ENCODE measurements at places on chromosomes 12 and 14. TPM values are rescaled to one million over a fixed set of nuclear protein-coding genes. Genes with fewer than 3 reads are reported as not detected.

The PCED1B gene
- total RNA-seq = 0.89 TPM

The DTX1 gene
- total RNA-seq = 0.75 TPM

The VRTN gene
- not detected for total RNA-seq

The LMNTD1 gene
- not detected for total RNA-seq

The GALC gene
- total RNA-seq = 8.5 TPM

The PYM1 gene
- 18.7 TPM for total RNA-seq

The TPH2 gene
- not detected for total RNA-seq

The SIX6 gene
- total RNA-seq = 0.12 TPM

The RNASE4 gene
- 4.3 TPM for total RNA-seq

The HOXC4 gene
- total RNA-seq = 2.4 TPM

The OR4E2 gene
- not detected for total RNA-seq

The CCDC198 gene
- not detected for total RNA-seq

The DACT1 gene
- total RNA-seq = 1.3 TPM

The CLEC4C gene
- total RNA-seq = not detected

The COCH gene
- 1.4 TPM for total RNA-seq

The FNTB gene
- 28.8 TPM for total RNA-seq

The CPSF6 gene
- total RNA-seq = 20.5 TPM

The OR6C6 gene
- total RNA-seq = not detected

The GSG1 gene
- total RNA-seq = not detected

The GPR84 gene
- total RNA-seq = not detected

The TMCC3 gene
- total RNA-seq = 61.6 TPM

The TMEM132C gene
- 0.77 TPM for total RNA-seq

The RAD9B gene
- total RNA-seq = 4.2 TPM

The SYCP3 gene
- not detected for total RNA-seq

The ITGA7 gene
- total RNA-seq = 301 TPM

The FLRT2 gene
- total RNA-seq = 2.4 TPM

The KDM2B gene
- total RNA-seq = 10.1 TPM

The GCN1 gene
- 80.9 TPM for total RNA-seq

The SYT1 gene
- total RNA-seq = 0.14 TPM

The INSM2 gene
- not detected for total RNA-seq

The AHNAK2 gene
- 1.3 TPM for total RNA-seq

The SOAT2 gene
- total RNA-seq = not detected

The MYBPC1 gene
- 4,088 TPM for total RNA-seq

The RFX4 gene
- total RNA-seq = not detected

The BDKRB1 gene
- not detected for total RNA-seq

The PTCSC3 gene
- total RNA-seq = not detected

The NEUROD4 gene
- total RNA-seq = not detected

The CAPZA3 gene
- total RNA-seq = not detected

The TSHR gene
- total RNA-seq = not detected

The TAS2R8 gene
- total RNA-seq = not detected

The FGD4 gene
- total RNA-seq = 20.8 TPM

The AACS gene
- 9.5 TPM for total RNA-seq

Measured in psoas muscle (tissue), 8 donors.